ENCODE measurements at places on chromosomes 2 and 18.

- DNase-seq, result no peak
These were observed 33.9 kb upstream of the TBC1D8 start for GRCh38 chr2:101185085-101185484.

DNA sequence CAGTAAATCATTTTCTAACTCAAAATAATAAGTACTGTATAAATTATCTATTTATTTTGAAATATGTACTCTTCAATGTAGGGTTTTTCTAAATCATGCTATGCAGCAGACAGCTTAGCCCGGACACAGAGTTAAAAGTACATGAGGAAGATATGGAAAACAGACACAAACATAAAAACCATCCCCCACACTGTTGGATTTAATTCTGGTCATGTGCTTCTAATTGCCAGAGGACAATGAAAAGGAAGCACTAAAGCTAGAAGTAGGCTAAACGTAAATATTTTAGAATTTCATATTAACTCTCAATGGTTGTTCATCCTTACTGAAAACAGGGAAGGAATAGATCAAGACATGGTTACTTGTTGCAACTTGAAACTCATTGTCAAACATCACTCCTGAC lies 420.7 kb downstream of the ERBB4 start:
- DNase-seq, result no peak

DNA sequence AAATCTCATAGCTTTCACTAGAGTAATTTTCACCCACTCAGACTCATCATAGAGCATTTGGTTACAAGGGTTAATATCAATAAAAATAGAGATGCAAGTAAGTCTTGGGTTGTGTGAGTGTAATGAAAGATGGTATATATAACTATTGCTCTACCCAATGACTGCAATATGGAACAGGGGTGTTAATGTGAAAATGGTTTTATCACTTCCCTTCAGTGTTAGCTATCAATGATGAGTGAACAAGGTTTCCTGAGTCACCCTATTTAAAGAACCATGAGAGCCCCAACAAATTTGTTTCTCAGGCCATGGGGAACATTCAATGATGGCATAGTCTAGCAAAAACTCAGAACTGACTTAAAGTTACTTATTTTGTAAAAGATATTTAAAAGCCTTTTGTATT lies 1133.6 kb upstream of the ZEB2 start:
- DNase-seq, result no peak

DNA sequence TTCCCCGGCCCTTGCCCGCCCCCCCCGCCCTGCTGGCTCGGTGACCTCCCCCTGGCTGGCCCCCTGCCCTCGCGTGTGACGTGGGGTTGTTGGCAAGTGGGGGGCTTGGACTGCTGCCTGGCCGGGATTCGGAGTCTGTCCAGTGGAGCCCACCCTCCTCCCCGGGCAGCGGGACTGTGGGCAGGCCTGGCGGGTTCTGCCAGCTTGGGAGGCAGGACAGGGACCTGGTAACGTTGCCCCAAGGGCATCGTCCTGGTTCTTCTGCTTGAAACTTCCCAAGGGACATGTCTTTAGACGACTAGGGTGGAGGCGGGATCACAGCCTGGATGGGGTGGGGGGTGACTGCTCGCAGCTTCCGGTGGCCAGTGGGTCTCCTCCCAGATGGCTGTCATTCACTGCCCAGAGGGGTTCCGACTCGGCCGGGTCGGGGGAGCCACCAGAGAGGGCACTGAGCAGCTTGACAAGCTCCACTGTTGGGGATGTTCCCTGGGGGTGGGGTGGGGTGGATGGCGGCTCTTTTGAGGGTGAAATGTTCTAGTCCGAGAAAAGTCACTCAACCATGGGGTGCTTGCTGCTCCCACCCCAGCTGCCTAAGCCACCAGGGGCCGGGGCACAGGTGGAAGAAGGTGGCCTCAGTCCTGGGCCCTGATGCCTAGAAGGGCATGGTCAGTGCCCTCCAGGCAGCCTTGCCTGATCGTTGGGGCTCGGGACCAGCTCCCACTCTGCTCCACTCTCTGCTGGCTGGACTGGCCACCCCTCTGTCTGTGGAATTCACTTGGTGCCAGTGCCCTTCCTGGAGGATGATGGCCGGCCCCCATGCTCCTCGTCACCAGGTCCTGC lies 4.3 kb upstream of the HS6ST1 start:
- no peak for DNase-seq

DNA sequence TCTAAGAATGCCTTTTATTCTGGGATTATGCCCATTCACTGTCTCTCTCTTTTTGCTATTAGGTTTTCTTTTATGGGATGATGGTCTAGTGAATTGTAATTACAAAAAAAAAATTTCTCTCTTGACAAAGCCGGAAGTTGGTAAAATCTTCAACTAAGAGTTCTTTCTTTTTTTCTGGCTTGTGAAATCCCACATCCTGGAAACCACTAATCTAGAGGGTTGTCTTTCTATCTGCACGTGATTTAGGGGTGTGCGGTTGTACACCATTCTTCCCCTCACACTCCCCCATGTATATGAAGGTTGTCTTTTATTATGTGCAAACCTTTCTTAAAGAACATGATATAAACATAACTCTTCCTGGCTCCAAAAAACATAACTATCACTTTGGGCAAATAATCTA lies 52.0 kb downstream of the GATA6 start:
- no peak for DNase-seq
